ENCODE measurements at places on chromosomes 6 and 20.

GRCh38 chr6:108958900-108959770, 110.9 kb downstream of the ARMC2 start:
- no peak for DNase-seq

GRCh38 chr6:101502818-101503217, 109.3 kb downstream of the GRIK2 start:
- no peak for DNase-seq

- DNase-seq, result no peak
Measured at GRCh38 chr20:10527781-10528180, 92.7 kb downstream of the SLX4IP start.

GRCh38 chr6:136541395-136541794, 8.8 kb downstream of the MAP7 start:
- no peak for DNase-seq

DNA sequence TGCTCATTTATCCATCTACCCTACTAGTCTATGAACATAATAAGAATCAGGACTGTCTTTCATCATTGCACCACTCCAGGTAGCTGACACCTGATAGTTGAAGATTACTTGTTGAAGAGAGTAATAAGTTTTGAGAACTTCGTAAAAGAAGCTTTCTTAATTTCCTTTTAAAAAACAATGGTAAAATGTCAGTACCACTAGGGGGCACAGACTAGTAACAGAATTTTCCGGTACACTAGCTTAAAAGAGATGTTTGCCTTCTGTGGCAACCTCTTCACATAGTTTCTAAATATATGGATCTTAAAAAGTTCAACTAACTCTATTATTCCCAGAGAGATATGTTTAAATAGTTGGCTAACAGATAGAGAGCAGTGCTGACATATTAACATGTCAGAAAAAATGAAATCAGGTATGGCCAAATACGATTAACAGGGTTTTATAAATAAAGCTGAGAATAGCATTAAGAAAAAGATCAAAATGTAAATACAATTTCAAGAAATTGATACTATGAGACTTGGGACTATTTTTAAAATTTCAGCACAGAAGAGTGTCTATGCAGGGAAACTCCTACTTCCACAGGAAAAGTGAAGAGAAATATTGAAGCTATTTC, 5.4 kb upstream of the KCNQ5 start:
- DNase-seq, result no peak

DNA sequence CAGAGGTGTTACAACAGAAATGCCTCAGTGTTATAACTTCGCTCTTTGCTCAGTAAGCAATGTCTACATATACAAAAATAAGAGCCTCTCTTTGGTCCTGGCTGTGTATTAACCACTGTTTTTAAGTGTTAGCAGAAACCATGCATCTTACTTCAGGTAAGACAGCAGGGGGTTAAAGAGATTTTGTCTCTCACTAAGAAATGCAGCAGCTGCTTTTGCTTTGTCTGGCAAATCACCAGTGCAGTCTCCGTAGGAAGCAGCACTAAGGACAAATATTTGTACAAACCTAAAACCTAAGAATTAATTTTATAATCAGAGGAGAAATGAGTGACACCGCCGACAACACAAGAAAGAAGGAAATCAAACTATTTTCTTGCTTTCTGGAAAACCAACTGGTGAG, 758 bp downstream of the SMIM28 start:
- no peak for DNase-seq

GRCh38 chr6:16236631-16237199, 1.7 kb upstream of the GMPR start:
- DNase-seq, result no peak

DNA sequence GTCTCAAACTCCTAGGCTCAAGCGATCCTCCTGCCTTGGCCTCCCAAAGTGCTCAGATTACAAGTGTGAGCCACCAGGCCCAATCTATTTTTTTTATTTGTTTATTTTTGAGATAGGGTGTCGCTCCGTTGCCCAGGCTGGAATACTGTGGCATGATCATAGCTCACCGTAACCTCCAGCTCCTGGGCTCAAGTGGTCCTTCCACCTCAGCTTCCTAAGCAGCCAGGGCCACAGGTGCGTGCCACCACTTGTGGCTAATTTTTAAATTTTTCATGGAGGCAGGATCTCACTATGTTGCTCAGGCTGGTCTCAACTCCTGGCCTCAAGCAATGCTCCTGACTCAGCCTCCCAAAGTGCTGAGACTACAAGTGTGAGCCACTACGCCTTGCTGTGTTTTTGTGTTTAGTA, 9.8 kb downstream of the KIF3B start:
- DNase-seq, result no peak

DNA sequence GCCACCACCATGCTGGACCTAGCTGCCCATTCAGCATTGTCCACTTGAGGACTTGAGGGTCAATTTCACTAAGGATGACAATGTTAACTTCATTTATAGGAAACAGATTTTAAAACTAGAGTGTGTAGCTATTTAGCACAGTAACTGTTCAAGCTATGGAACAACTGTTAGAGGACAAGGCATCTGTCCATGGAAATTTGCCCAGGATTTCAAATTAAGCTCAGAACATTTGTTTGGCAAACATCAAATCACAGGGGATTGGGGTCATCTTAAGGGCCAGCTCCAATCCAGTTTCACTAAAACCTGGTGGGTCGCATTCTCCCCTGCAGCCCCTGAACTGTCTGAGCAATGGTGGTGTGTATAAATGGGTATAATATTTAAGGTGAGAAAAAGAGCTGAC, 35.1 kb downstream of the PM20D2 start:
- DNase-seq, result no peak

DNA sequence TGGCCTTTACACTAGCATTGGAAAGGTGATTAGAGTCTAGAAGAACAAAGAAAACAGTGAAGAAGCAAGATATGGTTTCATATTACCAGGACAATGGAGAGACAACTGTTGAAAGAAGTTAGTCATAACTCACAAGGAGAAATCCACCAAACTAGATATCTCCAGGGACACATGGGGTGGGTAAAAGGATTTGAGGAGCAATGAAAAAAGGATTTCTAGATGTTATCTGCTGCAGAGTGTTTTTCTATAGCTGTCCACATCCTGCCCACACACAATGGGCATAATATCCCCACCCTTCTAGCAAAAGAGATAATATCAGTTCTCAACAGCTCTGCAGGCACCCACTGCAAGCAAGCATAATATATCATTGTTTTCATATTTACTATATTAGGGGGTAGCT, 303.1 kb downstream of the HAO1 start:
- no peak for DNase-seq

DNA sequence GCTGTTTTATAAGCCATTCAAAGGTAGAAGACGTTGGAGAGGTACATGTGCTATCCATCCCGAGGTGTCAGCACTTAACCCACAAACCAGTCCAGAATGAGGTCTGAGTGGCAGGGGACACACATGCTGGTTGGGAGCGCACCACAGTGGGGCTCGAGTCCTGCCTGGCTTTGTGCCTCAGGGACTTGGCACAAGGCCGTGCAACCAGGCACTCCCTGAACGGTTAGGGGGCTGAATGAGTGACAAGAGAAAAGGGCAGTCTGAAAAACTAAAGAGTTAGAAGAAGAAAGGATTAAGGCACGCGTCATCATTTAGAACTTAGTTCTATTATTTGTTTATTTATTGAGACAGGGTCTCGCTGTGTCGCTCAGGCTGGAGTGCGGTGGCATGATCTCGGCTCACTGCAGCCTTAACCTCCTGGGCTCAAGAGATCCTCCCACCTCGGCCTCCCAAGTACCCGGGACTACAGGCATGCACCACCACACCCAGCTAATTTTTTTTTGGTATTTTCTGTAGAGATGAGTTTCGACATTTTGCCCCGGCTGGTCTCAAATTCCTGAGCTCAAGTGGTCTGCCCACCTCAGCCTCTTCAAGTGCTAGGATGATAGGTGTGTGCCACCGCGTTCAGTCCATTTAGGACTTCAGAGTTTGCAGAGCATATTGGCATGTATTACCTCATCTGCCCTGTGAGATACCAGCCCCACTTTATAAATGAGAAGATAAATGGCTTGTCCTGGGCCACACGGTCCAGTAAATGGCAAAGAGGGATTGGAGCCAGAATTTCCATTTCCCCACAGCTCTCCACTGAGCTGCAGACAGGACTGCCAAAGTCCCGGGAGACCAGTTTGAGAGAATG, 47.4 kb upstream of the IRF4 start:
- DNase-seq, result no peak

GRCh38 chr6:95780037-95780436, 202.7 kb downstream of the MANEA start:
- DNase-seq, result no peak

- peak; percentile 73 for DNase-seq
Measured at GRCh38 chr6:20402342-20403069, 827 bp downstream of the E2F3 start.

GRCh38 chr6:28488916-28489365, 26.7 kb downstream of the GPX6 start:
- no peak for DNase-seq

DNA sequence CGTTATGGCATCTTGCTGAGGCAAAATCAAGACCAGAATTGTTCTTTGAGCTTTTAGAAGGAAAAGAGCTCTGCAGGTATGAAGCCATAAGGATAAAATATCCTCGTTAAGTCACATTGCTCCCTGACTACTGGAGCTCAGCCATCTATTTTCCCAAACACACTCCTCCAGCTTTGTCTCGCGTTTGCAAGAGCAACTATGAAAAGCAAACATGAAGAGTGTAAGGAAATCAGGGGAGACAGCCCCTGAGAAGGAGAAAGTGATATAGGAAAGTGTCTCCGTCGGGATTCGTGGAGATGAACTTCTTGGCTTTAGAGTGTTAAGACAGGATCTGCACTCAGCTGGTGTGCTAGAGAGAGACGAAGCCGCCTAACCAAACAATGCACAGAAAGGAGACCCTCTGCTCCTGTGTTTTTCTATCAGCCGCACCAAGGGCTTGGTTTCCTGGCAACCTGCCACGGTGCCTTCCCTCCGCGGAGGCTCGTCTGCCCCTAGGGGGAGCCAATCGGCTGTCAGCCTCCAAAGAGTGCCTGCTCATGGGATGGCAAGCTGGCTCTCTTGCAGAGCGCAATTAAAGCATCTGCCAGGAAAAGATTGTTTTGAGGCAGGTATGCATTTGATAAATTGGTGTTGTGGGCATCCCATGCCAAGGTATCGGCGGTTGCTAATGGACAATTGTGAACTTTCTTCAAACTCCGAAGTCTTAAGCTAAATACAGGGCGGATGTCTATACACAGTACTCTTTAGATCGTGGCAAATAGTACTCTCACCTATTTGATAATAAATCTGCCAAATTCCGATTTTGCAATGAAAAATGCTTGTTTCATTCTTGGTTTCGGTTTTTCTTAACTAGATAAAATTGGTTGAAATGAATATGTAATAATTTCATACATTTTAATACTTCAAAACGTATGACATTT, 603.2 kb downstream of the RNF144B start:
- DNase-seq, result peak; percentile 93

DNA sequence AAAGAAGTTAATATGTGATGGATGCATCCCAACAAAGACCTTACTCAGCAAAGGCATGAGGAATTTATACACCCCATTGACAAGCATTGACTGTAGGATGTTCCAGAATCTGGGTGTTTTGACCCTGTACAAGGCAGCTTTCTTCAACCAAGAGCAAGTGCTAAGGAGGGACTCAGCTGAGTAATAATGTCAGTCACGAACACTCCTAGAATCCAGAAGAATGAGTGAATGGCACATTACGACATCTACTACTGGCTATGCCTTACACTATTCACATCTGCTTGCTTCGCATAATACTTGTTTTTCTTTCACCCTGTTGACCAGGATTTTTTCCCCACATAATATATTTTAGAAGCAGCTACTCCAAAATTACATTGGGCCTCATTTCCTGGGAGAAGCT, 42.5 kb upstream of the VGLL2 start:
- DNase-seq, result no peak

DNA sequence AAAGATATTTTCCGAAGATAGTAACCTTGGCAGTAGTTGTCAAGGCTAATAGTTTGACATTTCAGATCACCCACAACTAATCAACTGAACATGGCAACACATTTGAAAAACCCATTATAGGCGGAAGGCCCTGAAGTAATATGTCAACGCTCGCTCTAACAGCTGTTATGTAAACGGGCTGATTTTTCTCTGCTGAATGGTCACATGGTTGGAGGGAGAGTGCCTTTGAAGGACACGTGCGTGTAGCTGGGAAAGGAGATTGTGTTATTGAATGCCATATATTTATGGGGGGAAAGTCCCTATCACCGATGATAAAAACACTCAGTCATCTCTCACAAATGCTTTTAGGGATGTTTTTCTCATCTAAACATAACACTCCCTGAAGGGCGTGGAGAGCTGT, 160.0 kb upstream of the RALGAPA2 start:
- no peak for DNase-seq

DNA sequence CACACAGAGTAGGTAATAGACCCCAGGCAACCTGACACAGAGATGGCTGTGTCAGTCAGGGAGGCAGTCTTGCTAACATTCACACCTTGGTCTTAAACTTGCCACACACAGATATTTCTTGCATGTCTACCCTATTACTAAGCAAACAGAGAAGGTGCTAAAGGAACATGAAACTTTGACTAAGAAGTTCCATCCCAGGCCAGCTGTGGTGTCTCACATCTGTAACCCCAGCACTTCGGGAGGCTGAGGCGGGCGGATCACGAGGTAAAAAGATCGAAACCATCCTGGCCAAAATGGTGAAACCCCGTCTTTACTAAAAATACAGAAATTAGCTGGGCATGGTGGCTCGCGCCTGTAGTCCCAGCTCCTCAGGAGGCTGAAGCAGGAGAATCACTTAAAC, 222.4 kb upstream of the JARID2 start:
- no peak for DNase-seq

GRCh38 chr20:59291740-59292383, 8.5 kb upstream of the EDN3 start:
- no peak for DNase-seq

DNA sequence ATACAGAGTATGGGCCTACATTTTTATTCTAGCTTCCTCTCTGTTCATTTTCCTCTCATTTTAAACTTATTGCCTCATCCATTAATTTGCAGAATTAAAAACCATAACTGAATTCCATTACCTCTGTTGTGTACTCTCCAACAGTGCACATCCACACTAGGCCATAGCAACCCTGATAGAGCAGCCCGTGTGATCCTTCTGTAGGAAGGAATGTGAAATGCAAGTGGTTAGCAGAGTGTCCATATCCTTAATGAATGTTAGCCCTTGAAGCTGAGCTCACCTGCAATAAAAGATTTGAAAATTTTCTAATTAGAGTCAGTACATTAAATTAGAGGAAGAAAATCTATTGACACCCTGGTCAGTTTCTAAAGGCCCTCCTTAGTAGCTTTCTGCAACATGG, 6.5 kb upstream of the GRIK2 start:
- no peak for DNase-seq

DNA sequence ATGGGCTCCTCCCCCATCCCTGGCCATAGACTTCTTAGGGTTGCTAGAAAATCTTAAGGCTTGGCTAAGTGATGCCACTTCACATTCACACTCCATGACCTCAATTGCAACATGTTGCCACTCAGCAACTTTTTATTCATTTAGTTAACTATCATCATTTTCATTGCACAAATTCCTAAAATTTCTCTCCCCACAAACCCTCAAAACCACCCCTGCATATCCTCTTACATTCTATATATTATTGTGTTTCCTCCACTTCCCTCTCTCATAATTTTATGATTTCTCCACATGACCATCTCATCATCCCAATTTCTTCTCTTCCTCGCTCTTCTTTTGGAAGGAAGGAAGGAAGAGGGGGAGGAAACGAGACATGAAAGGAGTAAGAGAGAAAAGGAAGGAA, 436.0 kb downstream of the HACE1 start:
- no peak for DNase-seq

Measured in WERI-Rb-1 (cell line).